ENCODE measurements at places on chromosomes 6 and 20. TPM values are rescaled to one million over a fixed set of nuclear protein-coding genes. Genes with fewer than 3 reads are reported as not detected.

HCRTR2 gene
- not detected for polyA plus RNA-seq

RFX6 gene
- not detected for polyA plus RNA-seq

RAET1E gene
- polyA plus RNA-seq, result 0.34 TPM

HSPA12B gene
- polyA plus RNA-seq, result 0.35 TPM

SLCO4A1 gene
- 18.2 TPM for polyA plus RNA-seq

APOM gene
- polyA plus RNA-seq, result 2.4 TPM

RAET1L gene
- polyA plus RNA-seq, result not detected

FAM83C gene
- polyA plus RNA-seq, result not detected

CRIP3 gene
- 2.4 TPM for polyA plus RNA-seq

ATAT1 gene
- 18.2 TPM for polyA plus RNA-seq

MLN gene
- not detected for polyA plus RNA-seq

HFE gene
- 1.9 TPM for polyA plus RNA-seq

BMP7 gene
- 1.8 TPM for polyA plus RNA-seq

GINS1 gene
- polyA plus RNA-seq, result not detected

METTL24 gene
- not detected for polyA plus RNA-seq

CCNC gene
- 148 TPM for polyA plus RNA-seq

BHLHE23 gene
- not detected for polyA plus RNA-seq

PPP1R16B gene
- polyA plus RNA-seq, result 7.0 TPM

Measured in Purkinje cell (primary cell).